Stimulated activated CD4-positive, alpha-beta T cell treated with anti-CD3 and anti-CD28 coated beads, Interleukin-1b, Interleukin-23, amount 100 ng/mL, for 4 hours (primary cell): ENCODE measurements at places on chromosomes 11 and 22.

- DNase-seq = no peak
Observed at GRCh38 chr22:22703715-22704114, 59.3 kb downstream of the GGTLC2 start.

- no peak for DNase-seq
Observed at GRCh38 chr11:122229078-122229477, 113.1 kb upstream of the BLID start.

DNA sequence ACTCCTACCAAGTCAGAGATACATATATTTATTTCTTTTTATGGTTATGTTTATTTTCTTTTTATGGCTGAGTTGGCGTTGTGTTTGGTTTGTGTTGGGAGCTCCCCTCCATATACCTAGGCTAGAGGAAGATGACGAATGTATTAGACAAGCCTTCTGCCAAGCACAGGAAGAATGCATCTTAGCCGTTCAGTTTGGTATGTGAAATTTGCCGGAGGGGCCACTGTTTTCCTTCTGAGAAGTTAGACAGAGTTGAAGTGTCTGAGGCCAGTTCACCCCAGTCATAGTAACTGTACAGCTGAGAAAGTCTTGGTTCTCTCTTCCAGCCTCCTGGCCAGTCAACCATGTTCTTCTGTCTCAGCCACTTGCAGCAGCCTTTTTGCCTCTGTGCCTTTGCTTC, 29.8 kb downstream of the TEAD1 start:
- DNase-seq = no peak

GRCh38 chr11:34587282-34587677, 33.6 kb upstream of the EHF start:
- DNase-seq = no peak

DNA sequence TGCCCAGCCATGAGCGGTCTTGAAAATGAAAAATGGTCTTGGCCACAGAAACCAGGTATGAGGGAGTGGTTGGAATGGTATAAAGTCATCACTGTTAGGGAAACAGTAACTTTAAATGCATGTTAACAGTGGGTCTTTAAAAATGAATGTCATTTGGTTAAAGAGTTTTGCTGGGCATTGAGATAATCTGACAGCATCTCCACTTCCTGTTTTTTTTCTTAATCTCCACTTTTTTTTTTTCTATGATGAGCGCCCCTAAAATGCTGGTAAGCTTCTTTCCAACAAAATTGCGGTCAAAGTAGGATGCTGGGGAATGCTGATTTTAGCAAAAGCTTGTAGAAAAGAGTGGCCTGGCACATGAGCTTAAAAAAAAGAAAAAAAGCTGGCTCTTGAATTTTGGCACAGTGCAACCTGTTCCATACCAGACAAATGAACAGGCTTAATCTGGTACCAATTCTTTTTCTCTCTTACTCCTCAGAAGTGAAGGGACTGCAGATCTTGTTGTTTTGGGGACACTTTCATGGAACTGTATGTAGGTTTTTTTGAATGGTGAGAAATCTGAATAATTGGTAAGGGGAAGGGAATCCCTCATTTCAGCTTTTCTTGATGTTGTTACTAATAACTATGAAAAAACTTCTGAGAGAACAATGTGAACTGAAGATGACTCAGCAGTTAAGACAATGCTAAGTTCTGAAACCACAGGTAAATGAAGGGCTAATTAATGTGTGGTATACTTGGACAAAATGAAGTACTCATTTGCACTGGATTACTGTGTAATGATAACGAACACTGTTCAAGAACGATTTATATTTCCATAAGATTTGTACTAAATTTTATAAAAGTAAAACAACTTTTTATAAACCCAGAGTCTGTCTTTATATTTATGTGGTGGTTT, 3.1 kb upstream of the ARHGEF12 start:
- DNase-seq = no peak
